ENCODE measurements at places on chromosomes 6 and 20.

GRCh38 chr6:92589996-92590395 is 829.4 kb downstream of the EPHA7 start:
- DNase-seq = no peak

DNA sequence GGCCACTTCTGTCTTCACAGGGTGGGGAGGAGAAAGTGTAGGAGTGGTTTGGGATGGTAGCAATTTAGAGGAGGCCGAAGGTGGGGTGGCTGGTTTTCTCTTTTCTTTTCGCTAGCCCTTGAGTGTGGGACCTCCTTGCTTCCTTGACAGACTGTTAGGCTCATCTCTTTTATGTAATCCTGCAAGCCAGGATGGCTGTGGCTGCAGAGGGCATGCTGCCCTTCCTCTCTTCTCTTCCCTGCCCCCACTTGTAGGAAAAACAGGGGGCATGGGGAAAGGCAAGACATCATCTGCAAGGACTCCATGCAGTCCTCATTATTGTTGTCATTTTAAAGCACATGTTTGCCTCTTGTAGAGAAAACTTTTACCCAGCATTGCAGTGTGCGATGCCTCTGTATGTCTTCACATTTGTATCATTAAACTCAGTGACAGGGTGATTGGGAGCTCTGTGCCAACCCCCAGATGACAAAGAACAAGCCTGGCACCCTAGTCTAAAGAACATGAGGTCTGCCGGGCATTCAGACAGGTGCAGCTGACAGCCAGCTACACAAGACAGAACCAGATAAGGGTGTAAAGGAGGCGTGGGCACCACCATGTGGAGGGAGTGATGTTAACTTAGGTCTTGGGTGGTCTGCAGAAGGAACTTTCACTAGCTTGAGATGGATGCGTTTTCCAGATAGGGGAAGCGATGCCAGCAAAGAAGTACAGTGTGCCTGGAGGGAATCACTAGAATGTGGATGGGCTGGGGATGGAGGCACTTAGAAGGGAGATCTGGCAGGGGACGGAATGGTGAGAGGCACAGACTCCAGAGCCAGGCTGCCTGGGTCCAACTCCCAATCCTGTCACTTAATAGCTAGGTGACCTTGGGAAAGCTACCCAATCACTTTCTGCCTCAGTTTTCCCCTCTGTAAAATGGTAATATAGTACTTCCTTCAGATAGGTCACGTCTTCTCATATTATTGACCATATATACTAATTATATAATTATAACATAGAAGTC is 207.6 kb downstream of the TBC1D7 start:
- no peak for DNase-seq

- no peak for DNase-seq
These were observed 102.2 kb upstream of the EXOC2 start for GRCh38 chr6:795046-795685.

- no peak for DNase-seq
These were observed 133.2 kb upstream of the HDGFL1 start for GRCh38 chr6:22436134-22436533.

- DNase-seq = no peak
These were observed 274.0 kb upstream of the PREP start for GRCh38 chr6:105676857-105677256.

GRCh38 chr6:36751091-36751490 is 53.5 kb downstream of the RAB44 start:
- no peak for DNase-seq

GRCh38 chr6:72894091-72894490 is 272.2 kb downstream of the KCNQ5 start:
- DNase-seq = no peak

DNA sequence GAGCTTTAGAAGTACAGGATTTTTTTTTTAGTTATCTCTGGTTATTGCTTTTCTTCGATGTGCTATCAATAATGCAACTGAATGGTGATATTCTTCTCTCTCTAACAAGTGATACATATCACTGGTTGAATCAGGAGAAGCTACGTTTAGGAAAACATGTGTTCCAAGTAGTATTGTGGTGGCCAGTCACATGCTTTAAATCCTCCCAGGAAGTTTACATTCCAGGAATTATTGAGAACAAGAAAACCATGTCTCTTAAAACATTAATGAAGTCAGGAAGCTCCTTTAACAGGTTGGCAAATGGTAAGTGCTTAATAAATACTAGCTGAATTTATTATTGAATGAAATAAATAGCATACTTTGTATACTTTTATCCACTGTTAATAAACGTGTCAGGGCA is 371.1 kb downstream of the BCKDHB start:
- DNase-seq = no peak

DNA sequence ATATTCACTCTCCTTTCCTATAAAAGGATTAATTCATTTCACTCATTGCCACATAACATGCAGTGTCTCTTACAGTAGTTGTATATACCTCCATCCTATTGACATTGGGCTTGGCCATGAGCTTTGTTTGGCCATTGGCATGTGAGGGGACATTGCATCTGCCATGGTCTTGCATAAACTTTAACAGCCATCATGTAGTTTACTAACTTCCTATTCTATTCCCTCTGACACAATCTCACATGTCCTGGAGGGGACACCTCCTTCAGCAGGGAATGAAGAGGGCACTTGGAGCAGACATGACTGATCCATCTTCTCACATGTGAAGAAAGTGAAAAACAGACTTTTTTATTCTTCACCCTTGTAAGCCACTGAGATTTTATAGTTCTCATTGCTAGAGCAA is 115.5 kb upstream of the MARCKS start:
- no peak for DNase-seq

GRCh38 chr6:151869345-151869744 is 61.9 kb downstream of the ESR1 start:
- no peak for DNase-seq

- no peak for DNase-seq
These were observed 735.1 kb upstream of the MARCKS start for GRCh38 chr6:113122060-113122459.

DNA sequence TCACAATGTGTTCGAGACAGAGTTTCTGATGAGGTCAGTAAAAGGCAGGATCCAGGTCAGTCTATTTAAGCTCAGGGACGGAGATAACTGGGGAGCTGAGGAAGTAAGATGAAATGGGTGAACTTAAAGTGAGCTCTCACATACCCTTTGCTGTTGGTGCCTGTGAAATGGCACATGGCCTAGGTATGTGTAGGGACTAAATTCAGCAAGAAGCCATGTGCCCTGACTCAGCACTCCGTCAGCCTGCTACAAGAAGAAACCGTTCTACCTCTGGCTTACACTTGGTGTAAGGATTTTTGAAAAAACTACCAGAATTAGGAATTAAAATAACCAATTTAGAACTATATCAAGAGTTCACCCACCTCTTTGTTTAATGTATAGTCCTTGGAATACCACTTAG is 41.1 kb upstream of the TRDN start:
- no peak for DNase-seq

- DNase-seq = no peak
These were observed 60.8 kb upstream of the MYL9 start for GRCh38 chr20:36480456-36481048.

- no peak for DNase-seq
These were observed 292.5 kb downstream of the FARS2 start for GRCh38 chr6:5553767-5554166.

GRCh38 chr6:2433711-2434110 is 188.3 kb upstream of the GMDS start:
- no peak for DNase-seq

DNA sequence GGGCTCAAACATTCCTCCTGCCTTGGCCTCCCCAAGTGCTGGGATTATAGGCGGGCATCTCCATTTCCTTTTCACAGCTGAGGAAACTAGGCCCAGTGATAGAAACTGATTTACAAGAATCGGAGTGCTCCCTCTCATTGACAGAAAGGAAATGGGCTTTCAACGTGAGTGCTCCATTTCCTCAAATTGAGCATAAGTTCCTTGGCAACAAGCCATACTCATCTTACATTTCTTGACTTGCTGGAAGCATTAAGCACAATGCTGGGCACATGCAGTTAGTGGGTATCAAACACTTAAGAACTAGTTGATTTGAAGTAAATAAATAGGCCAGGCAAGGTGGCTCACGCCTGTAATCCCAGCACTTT is 54.7 kb downstream of the FGD2 start:
- no peak for DNase-seq

DNA sequence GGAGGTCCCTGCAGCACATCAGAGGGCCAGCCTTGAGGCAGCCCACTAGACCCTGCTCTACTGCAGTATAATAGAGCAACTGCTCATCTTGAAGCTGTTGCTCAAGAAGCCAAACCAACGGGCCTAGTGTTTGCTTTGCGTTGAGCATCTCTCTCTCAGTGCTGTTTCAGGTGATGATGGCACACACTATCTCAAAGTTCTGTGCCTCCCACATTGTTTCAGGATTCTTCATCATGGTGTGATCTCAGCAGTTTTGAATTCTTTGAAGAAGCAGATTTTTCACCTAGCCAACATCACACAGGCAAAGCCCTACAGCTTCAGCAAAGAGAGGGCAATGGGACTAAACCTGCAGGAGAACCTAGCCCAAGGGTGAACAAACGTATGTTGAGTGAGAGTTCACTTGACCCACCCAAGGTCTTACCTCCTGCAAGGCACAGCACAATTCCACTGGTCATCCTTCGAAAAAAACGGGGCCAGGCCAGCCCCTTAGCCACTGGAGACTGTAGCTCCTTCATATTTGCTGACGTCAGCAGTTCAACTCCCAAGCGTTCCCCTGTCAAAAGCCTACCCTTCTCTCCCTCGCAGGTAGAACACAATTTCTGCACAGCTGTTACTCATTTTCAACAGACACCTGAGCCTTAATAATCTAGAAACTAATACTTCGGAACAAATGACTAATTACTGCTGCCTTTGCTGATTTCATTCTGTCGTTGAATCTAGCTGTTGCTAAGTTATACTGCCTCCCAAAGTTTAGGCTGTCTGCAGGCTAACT is 15.8 kb downstream of the MYB start:
- no peak for DNase-seq

DNA sequence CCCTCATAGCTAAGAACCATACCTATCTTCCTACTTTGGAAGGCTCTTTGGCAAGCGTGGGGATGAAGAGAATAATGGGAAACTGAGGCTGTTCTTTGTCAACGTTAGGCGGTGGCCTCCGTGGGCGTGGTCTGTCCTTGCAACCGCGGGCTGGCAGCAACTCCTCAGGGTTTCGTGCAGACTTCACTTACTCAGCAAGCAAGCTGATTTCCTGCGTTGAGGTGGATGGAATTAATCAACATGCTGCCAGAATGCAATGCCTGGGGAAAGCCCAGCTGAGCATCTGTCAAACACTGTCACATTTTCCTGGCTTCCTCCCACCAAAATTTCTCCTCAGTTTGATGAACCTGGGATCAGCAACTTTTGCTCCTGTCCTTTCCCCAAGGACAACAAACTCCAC is 9.2 kb upstream of the IL17F start:
- no peak for DNase-seq

GRCh38 chr6:27834879-27835549 is 77.2 kb downstream of the OR2B2 start:
- no peak for DNase-seq

DNA sequence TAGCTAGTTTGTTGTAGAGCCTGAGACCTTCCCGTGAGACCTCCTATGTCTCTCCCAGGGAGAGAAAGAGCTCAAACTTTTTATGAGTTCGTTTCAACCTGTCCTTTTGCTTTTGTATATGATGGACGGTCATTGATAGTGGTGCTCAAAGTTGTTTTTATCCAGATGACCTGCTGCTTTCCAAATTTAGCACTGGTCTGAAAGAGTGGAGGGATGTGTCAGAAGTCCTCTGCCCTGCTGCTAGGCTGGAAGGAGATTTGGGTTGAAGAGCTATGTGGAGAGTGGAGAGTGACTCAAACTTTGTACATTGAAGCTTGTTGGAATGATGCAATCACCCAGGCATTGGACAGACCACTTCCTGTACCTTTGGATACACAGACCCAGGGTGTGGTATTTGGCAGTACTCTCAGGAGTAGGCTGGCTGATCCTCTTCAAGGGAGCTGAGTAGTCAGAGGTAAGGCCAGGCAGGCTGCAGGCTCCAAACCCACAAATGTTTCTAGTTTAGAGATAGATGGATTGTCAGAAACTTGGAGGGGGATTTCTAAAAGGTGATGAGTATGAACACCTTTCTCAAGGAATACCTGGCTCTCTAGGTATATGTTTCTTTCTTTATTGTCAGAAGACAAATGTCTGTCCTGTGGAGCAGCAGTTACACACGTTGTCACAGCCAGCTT is 49.4 kb upstream of the RREB1 start:
- DNase-seq = no peak

- DNase-seq = no peak
These were observed 101.5 kb downstream of the RNF144B start for GRCh38 chr6:18488526-18489270.

GRCh38 chr20:33947709-33948295 is 45.9 kb upstream of the RALY start:
- peak; percentile 42 for DNase-seq

GRCh38 chr6:53587291-53587690 is 42.4 kb upstream of the GCLC start:
- DNase-seq = no peak

DNA sequence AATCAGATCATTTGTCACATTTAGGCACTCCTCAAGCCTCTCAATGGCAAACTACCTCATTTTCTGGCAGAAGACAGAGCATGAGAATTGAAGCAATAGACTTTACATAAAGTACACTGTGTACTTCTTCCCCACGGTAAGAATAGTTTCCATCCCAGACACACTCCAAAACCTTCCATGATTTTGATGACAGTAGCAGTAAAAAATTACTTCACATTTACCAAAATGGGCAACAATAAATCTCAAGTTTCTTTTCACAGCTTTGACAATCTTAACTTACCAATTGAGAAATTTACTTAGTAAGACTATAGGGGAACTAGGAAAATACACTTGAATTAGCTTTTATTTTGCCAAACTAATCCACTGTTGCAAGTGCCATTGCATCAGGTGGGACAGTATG is 353.8 kb downstream of the HAO1 start:
- no peak for DNase-seq

DNA sequence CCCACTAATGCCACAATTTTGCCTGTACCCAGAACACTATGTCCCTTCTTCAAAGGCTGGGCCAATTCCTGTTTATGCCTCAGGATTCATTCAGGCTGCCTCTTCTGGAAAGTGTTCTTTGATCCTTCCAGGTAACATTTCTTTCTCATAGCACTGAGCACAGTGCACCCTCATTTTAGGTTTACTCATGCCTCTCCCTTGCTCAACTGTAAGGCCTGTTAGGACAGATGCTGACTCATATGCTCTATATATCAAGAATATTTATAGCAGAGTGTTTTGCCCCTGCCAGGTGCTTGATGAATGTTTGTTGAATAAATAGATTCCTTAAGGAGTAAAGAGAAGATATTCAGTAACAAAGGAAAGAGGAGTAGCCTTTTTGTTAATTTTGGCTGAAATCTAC is 263.9 kb downstream of the PHF3 start:
- DNase-seq = no peak

- no peak for DNase-seq
These were observed 770.3 kb upstream of the SLC35B3 start for GRCh38 chr6:9205645-9206044.

All from NCI-H1694 (cell line).